ENCODE measurements at places on chromosomes 13 and 19.

GRCh38 chr13:107324416-107325204 is 756.7 kb upstream of the ARGLU1 start:
- no peak for DNase-seq

- no peak for DNase-seq
Observed at GRCh38 chr19:30718707-30719106, 346.5 kb downstream of the ZNF536 start.

GRCh38 chr13:60617991-60618733 is 221.1 kb downstream of the TDRD3 start:
- DNase-seq: peak; percentile 41

GRCh38 chr19:38303517-38304351 is at the start of gene C19orf33:
Gene C19orf33, plus strand, starts transcription at chr19:38304251. Its CDS starts 11 bp downstream, at chr19:38304262.
- DNase-seq: no peak

- DNase-seq: peak; percentile 75
Observed at GRCh38 chr13:94419304-94419924, 60.1 kb downstream of the DCT start.

DNA sequence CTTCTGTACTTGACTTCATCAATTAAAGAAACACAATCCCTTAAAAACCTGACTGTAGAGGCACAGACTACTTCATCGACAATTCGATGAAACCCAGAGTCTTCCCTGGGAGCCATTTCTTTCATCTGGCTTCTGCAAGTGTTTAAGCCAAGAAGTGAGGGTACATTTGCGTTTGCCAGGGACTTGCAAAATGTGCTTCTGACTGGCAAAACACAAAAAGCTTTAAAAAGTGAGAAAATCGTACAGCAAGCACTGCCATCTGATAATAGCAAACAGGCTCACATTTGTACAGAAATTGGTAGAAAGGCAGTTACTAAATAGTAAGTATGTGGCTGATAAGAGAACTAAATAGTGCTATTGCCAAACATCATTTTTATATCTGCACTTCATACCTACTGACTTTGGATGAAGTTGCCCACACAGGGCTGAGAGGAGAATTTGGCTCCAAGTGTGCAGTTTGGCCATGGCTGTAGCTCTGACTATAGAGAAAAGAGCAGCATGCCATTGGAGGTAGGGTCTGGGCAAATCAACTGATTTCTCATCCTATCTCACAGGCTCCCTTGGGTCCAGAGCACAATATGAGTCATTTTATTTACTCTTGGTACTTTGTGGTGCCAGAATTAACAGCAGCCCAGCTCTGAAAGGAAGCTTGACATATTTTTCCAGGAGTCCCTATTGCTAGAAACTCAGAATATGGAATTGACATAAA is 358.1 kb downstream of the OXGR1 start:
- DNase-seq: no peak

GRCh38 chr13:111076155-111077013 is 38.7 kb upstream of the ARHGEF7 start:
- no peak for DNase-seq

DNA sequence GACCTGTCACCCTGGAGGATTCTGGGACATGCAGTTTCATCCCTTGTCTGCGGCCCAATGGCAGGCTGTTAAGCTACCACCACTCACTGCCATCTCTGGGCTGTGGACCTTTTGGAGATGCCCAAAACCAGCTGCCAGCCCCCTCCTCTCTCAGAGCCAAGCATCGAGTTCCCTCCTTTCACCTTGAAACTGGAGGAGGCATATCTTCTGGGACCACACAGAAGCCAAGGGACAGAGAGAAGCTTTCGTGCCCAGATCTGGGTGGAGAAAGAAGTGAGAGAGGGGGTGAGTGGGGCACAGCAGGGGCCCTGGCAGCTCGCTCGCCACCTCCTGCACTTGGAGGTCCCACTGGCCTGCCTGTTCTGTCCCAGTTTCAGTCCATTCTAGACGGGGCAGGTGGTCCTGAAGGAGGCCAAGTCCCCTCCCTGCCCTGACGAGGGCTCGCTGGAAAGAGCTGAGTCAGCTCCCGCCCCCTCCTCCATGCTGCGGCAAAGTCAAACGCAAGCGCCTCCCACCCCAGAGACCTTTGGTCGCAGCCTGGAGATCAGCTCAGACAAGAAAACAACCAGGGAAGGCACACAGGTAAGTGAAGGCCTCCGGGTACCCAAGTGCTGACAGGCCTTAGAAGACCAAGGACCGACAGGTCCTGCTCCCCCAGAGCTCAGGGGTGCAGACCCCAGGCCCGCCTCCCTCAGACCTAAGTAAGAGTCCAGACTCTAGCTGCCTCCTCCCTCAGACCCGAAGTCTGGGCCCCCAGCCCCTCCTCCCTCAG is 3.8 kb downstream of the BCAT2 start:
- DNase-seq: peak; percentile 40

DNA sequence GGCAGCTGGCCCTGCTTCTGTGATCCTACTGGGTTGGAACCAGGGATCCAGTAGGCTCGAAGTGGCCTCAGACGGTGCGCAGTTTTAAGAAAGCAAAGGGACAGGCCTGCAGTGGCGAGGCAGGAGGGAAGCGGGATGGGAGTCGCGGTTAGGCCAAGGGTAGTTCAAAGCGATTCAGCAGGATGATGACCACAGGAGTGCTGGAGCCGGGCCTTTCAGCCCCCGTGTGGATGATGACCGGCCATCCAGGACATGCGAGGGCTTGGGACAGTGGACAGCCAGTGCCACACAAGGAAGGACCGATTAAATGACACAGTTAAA is 854 bp downstream of the RNASEH2B start:
- DNase-seq: peak; percentile 54

DNA sequence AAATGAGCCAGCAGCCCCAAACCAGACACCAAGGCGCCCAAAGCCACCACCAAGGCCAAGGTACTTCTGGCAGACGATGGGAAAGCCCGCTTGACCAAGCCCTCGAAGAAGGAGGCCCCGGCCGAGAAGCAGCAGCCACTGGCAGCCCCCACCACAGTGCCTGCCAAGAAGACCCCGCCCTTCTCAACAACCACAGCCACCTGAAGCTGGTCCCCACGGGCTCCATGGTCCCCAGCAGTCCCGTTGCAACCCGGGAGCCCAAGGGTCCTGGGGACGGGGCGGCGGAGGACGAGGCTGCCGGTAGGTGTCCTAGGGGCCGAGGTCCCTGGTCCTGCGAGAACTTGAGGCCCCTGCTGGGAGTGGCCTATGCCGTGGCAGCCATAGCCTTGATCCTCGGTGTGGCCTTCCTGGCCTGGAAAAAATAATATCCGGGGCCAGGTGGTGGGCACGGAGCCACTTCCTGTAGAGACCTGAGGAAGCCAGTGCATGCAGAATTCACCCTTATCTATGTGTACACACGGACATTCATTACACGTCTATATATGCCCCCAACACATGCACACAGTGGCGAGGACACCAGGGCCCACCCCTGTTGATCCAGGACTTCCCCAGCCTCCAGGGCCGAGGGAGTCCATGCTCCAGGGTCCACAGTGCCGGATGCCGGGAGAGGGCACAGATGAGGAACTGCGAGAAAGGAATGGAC is 13.8 kb downstream of the C1QTNF9 start:
- DNase-seq: no peak

- DNase-seq: no peak
Observed at GRCh38 chr13:33862016-33862415, 44.1 kb downstream of the RFC3 start.

- peak; percentile 40 for DNase-seq
Observed at GRCh38 chr19:4831304-4831978, at the start of gene TICAM1. Gene TICAM1, minus strand, starts transcription at chr19:4831712. Its CDS starts 13,335 bp downstream, at chr19:4818377.
